Suppressor macrophage treated with lipopolysaccharide for 1 hour (primary cell): ENCODE measurements at places on chromosomes 5 and 9.
A peak's percentile ranks its signal among the peaks of the same experiment; 100 is the strongest.

GRCh38 chr5:35988529-35988928, 2.7 kb downstream of the UGT3A1 start:
- DNase-seq = no peak

GRCh38 chr9:79568337-79569101, 3.2 kb upstream of the TLE4 start:
- DNase-seq = peak; percentile 64

DNA sequence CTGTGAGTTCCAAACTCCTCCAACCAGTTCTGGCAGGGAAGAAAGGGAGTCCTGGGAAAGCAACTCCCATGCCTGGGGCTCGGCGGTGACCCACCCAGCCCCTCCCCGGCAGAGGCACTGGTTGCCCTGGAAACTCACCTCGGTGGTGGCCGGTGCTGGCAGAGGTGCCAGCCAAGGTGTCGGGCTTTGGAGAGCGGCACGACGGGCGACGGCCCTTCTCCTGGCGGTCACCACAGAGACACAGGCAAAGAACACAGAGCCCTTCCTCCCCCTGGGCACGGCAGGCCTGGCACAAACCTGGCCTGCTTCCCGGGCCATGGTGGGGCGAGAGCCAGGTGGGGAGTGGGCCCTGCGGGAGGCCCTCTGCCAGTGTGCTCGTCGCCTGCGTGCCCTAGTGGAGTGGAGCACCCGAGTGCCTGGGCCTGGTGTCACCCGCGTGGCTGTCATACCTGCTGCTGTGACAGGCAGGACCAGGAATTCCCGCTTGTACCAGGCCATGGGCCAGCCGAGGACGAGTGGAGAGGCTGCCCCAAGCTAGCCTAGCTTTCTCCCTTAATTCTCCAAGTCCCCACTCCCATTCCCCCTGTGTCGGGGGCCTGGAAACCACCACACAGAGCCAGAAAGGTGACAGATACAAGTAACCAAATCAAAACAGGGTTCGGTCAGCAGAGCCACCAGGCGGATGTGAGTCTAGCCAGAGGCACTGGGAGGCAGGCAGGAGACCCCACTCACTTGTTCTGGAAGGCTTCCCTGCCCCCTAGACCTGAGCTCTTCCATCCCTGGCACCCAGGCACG, 8.2 kb upstream of the RALGDS start:
- no peak for DNase-seq

- no peak for DNase-seq
These were observed 77.2 kb downstream of the ATP10B start for GRCh38 chr5:160774666-160775315.

DNA sequence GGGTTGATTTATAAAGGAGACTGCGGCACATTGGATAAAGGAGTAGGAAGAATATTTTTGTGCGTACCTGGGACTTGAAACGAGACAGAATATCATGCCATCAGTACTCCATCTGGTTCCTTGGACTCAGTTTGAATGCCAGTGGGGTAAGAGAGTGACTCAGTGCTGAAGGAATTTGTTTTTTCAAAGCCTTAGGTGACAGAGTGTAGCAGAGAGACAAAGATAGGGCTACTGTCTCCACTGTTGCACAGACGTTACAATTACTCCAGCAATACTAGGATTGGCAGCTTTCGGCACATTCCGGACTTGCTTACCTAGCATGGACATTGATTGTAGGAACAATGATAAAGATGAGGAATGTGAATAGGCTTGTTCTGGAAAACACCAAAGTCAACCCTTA, 250.7 kb downstream of the KCTD16 start:
- DNase-seq = no peak

DNA sequence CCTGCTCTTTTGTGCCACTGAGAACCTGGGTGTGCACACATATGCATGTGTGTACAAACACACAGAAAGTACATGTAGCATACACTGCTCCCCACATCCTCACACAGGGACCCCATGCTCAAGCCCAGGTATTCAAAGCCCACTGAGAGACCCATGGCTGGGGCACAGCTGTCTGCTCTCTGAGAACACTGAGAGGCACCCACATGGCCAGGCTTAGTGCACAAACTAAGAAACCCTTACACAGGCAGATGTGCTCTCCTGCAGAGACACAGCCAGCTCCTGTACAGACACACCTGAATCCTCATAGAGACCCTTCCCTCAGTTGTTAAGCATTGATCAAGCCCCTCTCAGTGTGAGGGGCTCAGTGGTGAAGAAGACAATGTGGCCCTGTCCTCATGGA, 92.5 kb downstream of the CACNA1B start:
- no peak for DNase-seq

GRCh38 chr5:72366324-72366976, 46.3 kb downstream of the PTCD2 start:
- DNase-seq = peak; percentile 84

DNA sequence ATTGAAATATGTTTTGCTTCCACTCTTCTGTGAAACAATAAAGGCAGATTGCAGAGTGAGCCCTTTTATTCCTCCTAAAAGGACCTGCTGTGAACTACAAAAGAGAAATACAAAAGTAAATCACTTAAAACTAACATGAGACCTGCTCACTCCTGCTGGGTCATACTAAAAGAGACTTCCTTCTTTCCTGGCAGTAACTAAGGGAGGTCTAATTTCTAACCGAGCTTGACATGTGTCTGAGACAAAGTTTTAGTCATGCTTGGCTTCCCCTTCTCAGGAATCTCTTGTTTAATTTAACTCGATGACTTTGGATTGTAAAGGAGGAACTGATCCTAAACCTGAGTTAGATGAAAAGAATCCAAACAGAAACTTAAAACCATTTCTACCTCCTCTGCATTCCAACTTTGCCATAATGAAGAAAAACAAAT, 86.4 kb upstream of the CDH6 start:
- DNase-seq = no peak

GRCh38 chr9:2028888-2029287, 13.7 kb downstream of the SMARCA2 start:
- no peak for DNase-seq

- no peak for DNase-seq
These were observed 20.0 kb upstream of the TEK start for GRCh38 chr9:27088981-27089380.

GRCh38 chr5:19880859-19881436, 107.1 kb downstream of the CDH18 start:
- no peak for DNase-seq

DNA sequence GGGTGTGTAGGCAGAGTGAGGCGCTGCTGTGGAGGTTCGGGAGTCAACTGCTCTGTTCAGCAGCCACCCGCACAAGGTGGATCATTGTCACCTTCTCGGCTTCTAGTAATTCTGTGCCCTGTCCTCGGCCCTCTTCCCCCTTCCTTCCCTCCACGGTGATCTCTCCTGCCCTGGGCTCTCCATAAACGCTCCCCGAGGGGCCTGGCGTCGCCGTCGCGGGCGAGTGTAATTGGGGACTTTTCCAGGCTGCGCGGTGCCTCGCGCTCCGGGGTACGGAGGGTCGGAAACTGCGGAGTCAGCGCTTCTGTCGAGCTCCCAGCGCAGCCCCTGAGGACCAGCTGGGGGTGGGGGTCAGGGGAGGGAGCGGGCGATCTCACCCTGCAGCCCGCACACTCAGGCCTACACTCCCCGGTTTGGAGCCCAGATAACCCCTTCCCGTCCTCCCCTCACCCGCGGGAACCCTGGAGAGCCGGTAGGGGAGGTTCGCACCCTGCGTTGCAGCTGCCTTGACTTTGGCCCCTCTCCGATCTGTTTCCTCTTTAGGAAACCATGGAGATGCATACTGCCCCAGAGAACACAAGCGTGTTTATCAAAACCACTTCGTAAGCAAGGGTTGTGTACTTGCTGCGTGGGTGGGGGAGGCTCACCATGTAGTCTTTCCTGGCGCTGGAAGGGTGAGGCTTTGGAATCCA, 188.3 kb upstream of the ZNF618 start:
- DNase-seq = peak; percentile 9

- peak; percentile 25 for DNase-seq
These were observed 6.6 kb downstream of the PTGES start for GRCh38 chr9:129746092-129746777.

GRCh38 chr5:8826508-8826907, 719.4 kb downstream of the SEMA5A start:
- DNase-seq = no peak

DNA sequence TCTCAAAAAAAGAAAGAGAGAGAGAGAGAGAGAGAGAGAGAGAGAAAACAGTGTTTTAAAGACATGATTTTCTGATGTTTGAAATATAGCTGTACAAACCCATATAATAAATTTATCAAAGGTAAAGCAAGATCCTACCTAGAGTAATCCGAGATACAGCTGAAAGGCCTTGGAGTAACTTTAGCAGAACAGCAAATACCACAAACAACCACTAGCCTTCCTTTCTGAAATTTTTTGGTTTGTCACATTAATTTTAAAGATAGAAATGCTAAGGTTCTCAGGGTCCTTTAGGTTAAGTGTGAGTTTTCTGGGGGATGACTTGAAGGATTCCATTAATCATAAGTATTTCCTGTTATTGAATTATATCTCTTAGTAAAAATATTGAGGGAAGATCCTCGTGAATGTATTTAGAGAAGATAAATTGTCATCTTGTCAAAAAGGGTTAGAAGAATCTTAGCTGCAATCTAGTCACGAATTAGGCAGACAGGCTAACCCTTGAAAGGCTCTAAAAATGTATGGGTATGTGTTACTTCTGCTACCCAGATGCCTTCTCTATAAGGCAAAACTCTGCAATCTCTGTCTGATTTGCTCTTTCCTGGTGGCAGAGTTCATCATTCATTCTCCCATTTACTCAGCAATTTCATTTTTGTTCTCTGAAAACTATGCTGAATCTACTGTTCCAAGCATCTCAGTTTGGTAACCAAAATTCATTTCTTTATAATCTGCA, 27.3 kb downstream of the F2RL2 start:
- no peak for DNase-seq

DNA sequence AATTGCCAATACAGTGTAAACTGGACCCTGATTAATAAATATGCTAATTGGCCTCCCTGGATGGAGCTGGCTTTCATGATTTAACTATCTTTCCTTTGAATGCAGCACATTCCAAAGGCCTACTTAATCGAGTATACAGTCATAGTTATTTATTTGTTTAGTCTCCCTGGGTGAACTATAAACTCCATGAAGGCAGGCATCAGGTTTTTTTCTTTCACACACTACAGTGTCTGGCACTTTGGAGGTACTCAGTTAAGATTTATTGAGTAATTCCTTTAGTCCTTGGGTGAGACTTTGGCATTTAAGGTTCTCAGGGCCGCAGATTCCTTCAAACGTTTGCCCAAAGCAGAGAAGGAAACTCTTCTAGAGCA, 20.5 kb downstream of the RUSC2 start:
- DNase-seq = no peak

DNA sequence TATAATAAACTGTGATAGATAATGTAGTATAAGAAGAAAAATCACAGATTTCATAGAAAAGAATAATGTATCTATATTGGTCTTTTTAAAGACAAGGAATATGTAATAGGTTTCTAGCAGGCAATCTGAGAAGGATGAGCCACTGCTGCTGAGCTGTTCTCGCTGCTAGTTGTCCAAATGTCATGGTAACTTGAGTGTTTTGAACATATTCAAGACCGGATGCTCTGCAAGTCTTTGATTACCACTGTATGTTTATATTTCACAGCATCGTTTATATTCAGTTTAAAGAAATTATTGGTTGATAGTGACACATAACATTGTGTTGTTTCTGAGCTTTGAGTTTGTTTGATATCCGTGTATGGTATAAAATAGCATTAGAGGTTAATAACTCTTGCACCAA, 9.6 kb downstream of the C5orf47 start:
- DNase-seq = no peak

DNA sequence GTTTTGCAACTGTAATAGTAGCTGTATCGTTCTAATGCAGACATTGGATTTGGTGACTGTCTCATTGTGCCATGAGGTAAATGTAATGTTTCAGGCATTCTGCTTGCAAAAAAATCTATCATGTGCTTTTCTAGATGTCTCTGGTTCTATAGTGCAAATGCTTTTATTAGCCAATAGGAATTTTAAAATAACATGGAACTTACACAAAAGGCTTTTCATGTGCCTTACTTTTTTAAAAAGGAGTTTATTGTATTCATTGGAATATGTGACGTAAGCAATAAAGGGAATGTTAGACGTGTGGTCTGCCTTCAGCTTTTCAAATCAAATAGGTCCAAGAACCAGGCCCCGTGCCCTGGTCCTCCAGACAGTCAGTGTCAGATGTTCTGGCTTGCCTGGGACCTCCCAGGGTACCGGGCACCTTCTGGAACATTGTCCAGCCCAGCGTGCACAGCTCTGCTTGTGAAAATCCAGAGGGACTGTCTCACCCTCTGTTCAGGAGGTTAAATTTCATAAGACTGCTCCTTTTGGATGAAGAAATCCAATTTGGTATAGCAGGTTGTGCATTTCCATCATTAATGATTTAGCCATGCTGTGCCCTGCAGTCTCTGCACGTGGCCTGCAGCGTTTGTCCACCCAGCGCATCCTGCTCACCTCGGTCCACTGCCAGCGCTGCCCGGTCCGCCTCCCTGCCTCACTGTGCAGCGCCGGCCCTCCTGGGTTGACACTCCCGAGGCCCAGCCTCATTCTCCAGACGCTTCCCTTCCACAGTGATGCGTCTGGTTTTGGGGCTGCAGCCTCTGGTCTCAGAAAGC, 6.6 kb upstream of the AHRR start:
- DNase-seq = no peak

DNA sequence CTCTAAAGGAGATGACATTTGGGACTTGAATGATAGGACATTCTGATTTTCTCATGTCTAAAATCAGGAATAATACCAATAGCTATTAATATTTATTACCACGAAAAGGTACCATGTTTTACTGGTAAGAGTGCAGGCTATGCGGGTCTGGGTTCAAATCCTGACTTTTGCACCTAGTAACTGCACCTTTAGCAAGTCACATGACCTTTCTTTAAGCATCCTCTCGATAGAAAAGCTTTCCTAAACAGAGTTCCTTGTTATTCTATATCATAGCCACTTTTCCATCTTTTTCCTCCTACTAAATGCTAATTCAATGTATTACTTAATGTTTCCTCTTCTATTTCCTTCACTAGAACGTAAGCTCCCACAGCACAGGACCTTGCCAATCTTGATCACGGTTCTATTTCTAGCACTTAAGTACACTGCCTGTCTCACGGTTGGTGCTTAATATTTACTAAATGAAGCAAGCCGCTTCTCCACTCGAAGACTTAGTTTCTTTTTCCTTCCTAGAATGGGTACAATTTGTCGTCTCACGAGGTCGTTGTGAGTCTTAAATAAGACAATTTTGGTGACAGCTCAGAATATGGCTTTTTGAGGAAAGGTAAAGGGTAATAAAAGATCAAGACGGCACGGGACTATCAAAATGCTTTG, 816 bp downstream of the RBM18 start:
- peak; percentile 30 for DNase-seq

- peak; percentile 69 for DNase-seq
These were observed 60.1 kb downstream of the OTULIN start for GRCh38 chr5:14724633-14725032.

DNA sequence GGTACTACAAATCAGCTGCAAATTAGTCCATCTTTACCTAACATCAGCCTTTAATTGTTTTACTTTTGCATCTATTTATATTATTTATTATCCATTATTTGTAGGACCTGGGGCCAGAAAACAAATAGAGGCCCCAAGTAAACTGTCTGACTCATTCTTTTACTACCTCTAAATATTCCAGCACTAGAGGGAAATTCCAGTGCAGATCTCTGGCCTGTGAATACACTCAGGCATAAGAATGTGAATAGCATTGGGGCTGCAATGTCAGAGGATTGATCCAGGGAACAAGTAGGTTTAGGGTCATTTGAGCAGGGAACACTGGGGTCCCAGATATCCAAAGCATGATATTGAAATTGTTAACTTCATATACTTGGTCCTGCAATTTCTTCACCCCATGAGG, 176.6 kb upstream of the TYRP1 start:
- DNase-seq = no peak

- no peak for DNase-seq
These were observed 848.5 kb upstream of the WWC1 start for GRCh38 chr5:167442922-167443321.

- DNase-seq = no peak
These were observed 188.1 kb upstream of the IL12B start for GRCh38 chr5:159518371-159518770.
